ENCODE measurements at places on chromosomes 1 and 21.

- no peak for DNase-seq
These were observed 645.8 kb upstream of the USP24 start for GRCh38 chr1:55860798-55861519.

DNA sequence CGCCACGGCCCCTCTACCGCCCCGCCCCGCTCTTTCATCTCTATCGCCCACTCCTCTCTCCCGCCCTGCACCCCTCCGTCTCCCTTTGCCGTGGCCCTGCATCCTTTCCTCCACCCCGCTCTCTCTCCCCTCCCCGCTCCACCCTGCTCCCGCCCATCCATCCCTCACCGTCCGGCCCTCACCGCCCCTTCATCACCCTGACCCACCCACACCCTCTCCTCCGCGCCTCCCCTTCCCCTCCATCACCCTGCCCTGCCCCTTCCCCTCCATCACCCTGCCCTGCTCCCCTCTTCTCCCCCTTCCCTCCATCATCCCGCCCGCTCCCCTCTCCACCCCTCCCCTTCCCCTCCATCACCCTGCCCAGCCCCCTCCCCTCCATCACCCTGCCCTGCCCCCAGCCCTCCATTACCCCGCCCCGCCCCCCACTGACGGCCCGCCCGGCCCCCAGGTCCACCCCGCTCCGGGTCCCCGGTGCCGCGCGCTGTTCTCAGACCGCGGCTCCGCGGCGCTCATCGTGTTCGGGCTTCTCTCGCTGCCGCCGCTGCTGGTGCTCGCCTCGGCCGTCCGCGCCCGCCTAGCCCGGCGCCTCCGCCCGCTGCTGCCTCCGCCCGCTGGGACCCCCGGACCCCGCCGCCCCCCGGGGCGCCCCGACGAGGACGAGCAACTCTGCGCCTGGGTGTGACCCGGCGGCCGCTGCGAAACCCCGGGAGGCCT is 6.2 kb upstream of the ANKRD65 start:
- no peak for DNase-seq

DNA sequence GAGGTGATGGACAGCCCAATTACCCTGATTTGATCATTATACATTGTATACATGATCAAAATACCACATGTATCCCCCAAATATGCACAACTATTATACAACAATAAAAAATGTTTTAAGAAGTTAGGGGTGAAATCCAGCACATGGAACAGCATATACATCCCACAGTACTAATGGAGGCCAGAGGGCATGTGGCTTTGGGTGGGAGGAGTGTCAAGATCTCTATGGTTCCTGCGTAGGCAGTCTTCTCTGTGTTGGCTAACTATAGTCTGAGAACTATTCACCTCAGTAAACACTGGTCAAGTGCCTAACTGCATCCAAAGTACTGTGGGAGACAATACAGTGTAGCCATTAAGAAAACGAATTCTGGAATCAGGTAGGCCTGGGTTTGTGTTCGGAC is 74.1 kb downstream of the GADD45A start:
- DNase-seq, result no peak

- DNase-seq, result no peak
These were observed 371 bp upstream of the ODF2L start for GRCh38 chr1:86396498-86396890.

- DNase-seq, result no peak
These were observed 2.0 kb downstream of the HES3 start for GRCh38 chr1:6245869-6246496.

DNA sequence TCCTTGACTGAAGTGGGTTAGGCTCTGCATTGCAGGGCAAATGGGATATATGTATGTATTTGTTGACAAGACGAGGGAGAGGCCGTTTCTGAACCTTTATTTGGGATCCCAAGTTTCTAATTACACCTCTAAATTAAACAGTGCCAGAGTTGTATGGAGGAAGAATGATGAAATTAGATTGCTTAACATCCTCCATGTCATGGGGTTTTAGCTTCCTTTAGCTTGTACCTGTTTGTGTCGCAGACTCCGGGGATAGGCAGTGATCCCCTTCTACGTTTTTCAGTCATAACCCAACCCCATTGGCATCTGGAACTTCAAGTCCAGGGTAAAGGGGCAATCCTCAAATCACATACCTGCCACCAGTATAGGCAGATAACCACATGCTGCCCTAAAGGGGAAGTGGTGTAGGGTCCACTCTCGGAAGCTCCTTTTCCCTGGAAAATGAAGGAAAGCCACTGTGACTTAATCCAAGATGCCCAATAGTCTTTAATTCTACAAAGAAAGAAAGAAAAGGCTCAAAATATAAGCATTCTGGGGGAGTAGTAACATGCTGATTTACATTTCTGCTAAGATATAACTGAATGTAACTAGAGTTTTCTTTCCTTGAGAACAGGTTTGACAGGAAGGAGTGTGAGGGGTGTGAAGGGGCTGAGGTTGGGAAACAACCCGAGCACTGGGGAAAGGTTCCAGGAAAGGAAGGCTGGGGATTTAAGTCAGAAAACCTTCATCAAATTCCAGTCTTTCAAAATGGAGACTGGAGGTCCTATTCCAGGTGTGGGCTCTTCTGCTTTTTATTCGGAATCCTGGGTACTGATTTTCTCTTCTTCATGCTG is 77.6 kb downstream of the RGL1 start:
- DNase-seq, result no peak

GRCh38 chr1:247531937-247532336 is 4.3 kb downstream of the OR2C3 start:
- DNase-seq, result no peak

GRCh38 chr1:155012026-155012546 is 9.5 kb downstream of the ZBTB7B start:
- peak; percentile 94 for DNase-seq

- no peak for DNase-seq
These were observed 252.1 kb downstream of the KAZN start for GRCh38 chr1:14850563-14850962.

- no peak for DNase-seq
These were observed 169.2 kb upstream of the IRF2BP2 start for GRCh38 chr1:234779160-234779538.

DNA sequence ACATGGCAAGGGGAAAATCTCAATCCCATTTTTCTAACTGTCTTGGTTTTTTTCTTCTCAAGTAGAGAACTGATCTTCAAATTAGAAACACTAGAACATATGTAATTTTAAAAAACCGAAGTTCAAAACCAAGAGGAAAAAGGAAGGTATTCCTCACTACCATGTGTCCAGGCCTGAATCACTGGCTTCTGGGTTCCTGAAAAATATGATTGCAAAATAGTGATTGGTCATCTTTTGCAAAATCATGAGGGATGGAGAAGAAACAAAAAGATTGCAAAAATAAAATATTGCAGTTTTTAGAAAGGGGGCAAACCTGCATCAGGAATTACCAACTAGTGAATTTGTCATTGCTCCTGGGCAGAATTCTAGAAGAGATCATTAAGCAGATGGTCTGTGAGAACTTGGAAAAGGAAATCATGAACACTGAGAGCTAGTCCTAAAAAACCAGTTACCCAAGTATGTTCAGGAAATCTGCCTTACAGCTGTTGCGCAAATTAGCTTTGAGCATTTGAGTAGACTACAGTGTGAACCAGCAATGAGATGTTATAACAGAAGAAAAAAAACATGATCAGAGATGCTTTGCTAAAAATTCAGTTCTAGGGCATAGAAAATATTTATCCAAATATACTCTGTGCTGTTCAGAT is 49.4 kb downstream of the SPATA46 start:
- no peak for DNase-seq

DNA sequence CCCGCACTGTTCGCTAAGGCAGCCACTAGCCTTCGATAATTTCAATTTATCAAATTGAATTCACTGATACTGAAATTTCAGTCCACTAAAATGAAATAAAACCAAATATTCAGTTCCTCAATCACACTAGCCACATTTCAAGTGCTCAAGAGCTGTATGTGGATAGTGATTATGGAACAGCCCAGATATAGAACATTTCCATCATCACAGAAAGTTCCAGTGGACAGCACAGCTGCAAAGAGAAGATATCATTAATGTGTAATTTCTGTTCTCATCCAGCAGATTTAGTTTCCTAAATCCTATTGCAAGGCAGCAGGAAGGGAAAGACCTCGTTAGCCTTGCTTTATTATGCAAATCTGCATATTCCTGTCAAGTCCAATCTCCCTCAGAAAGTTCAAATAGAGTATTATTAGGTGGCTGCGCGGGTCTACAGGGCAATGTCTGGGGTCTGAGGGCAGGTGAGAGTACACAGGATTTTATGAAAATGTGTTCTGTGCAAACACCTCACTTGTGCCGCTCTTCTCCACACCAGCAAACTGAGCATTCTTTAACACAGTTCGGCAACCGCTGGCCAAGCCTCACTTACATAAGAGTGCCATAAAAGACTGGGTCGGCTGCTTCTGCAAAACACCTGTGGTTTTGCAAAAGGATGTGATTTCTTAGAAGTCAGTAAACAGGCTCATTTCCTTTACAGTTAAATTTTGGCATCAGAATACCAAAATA is 22.4 kb downstream of the CAPZB start:
- DNase-seq, result no peak

- DNase-seq, result no peak
These were observed 113.1 kb upstream of the KRTAP19-8 start for GRCh38 chr21:31151156-31152045.

GRCh38 chr1:46522184-46522968 is 29.1 kb downstream of the KNCN start:
- DNase-seq, result no peak

GRCh38 chr1:200899015-200899386 is 4.3 kb downstream of the INAVA start:
- no peak for DNase-seq

DNA sequence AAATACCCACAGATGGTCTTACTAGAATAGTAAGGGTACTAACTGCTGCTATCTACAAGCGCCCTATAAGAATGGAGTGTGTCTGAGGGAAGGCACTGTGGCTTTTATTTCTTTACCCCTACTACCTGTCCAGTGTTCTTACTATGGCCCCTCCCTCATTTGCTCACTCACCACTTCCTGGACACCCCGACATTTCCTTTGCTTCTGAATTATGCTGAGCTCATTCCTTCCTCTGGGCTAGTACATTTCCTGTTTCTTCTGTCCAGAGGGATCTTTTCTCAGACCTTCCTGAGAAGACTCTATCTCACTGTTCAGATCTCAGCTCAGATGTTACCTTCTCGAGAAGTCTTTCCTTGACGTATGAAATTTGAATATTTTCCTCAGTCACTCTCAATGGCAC is 192.1 kb upstream of the DAB1 start:
- no peak for DNase-seq

- no peak for DNase-seq
These were observed 23.7 kb upstream of the NFIA start for GRCh38 chr1:61058483-61059245.

DNA sequence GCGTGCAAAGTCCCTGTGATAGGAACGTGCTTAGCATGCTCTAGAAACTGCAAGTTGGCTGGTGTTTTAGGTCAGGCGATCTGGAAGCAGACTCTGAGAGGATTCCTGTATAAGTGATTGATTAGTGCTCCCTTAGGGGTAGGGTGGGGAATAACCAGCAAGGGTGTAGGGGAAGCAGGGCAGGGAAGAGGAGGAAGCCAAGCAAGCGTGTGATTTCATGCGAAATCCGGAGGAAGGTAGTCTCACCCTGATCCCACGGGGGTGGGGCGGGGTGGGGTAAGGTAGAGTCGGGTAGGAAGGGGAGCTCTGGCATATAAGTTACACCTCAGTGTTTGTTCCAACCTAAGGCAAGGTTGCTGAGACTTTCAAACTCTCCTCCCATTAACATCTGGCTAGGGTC is 24.9 kb upstream of the CTPS1 start:
- DNase-seq, result no peak

GRCh38 chr1:67493148-67493547 is 62.9 kb upstream of the SERBP1 start:
- DNase-seq, result no peak

- no peak for DNase-seq
These were observed 78.9 kb downstream of the OBSCN start for GRCh38 chr1:228286505-228287417.

DNA sequence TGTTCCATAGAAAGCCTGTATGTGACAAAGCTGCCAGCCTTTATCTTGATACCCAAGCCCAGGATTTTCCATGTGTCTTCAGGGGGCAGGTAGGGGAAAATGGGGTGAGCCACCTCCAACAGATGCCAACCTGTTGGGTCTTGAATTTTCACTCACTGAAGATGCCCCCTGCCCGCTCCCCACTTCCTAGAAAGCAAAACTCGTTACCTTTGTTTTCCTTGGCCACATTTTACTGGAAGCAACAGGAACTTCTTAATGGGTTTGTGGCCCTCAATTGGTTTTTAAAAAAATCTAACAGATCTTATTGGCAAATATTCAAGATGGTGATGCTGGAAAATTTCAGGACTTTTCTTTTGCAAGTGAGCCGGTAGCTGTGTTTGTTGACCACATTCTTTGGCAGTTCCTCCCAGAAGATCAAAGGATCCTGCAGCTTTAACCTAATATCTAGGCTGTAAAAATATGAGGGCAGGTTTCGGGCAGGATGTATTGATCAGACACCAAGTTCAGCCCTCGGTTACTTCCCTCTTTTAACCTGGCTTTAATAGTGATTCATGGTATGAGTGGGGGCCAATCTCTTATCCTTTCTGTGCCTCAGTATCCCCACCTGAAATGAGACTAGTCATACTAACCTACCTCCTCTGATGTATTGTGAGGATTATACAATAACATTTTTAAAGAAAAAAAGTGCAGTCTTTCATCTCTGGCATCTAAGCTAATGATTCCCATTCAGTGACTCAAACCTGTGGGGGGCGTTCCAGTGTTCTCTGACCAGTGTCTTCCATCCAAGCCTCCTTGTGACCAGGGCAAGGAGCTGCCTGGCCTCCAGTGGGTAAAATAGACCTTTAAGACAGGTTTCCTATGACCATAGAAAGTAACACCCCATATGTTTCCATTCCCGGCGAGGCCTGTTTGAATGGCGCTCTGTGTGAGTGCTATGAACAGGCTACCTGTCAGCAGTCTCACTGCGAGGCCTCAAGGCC is 21.3 kb upstream of the GNPAT start:
- no peak for DNase-seq

GRCh38 chr1:240294566-240294965 is 202.9 kb downstream of the FMN2 start:
- DNase-seq, result no peak

Measured in posterior cingulate gyrus (tissue), 11 donors.